Right atrium auricular region (tissue), 2 donors: ENCODE measurements at places on chromosomes 12 and 14. TPM values are rescaled to one million over a fixed set of nuclear protein-coding genes. Genes with fewer than 3 reads are reported as not detected.

Gene KRT83
- not detected for total RNA-seq

Gene LRP1-AS
- not detected for total RNA-seq

Gene MYO1H
- 0.16 TPM for total RNA-seq

Gene SERPINA3
- total RNA-seq = 57.2 TPM

Gene CHST11
- 11.9 TPM for total RNA-seq
